ENCODE measurements at places on chromosomes 2 and 18. TPM values are rescaled to one million over a fixed set of nuclear protein-coding genes. Genes with fewer than 3 reads are reported as not detected.

FHOD3 gene
- total RNA-seq, result 50.5 TPM

DSG1 gene
- total RNA-seq, result 0.23 TPM

DYSF gene
- total RNA-seq, result 1.8 TPM

WNT6 gene
- 0.23 TPM for total RNA-seq

DSC3 gene
- 0.23 TPM for total RNA-seq

PLCL1 gene
- total RNA-seq, result 26.5 TPM

KIAA2012 gene
- total RNA-seq, result 2.5 TPM

TCF23 gene
- not detected for total RNA-seq

PRKCE gene
- total RNA-seq, result 52.1 TPM

TM4SF20 gene
- total RNA-seq, result not detected

CPLX4 gene
- not detected for total RNA-seq

STAT1 gene
- 36.4 TPM for total RNA-seq

PDIA6 gene
- 122 TPM for total RNA-seq

PTPRN gene
- 66.9 TPM for total RNA-seq

KANSL1L gene
- total RNA-seq, result 82.4 TPM

KLHL30 gene
- not detected for total RNA-seq

APOB gene
- 0.69 TPM for total RNA-seq

IL1R1 gene
- 0.46 TPM for total RNA-seq

LOXHD1 gene
- 0.23 TPM for total RNA-seq

TGOLN2 gene
- total RNA-seq, result 54.0 TPM

TWIST2 gene
- total RNA-seq, result 0.23 TPM

NT5C1B gene
- total RNA-seq, result not detected

CSRNP3 gene
- 255 TPM for total RNA-seq

ALPP gene
- not detected for total RNA-seq

TRPM8 gene
- total RNA-seq, result 4.6 TPM

SLC39A10 gene
- 170 TPM for total RNA-seq

SCN2A gene
- 252 TPM for total RNA-seq

All from diencephalon (tissue), 1 donor.